ENCODE measurements at places on chromosomes 4 and X.

GRCh38 chr4:110518889-110519490 lies 43.0 kb downstream of the ENPEP start:
- DNase-seq: peak; percentile 47

GRCh38 chr4:141142423-141142822 lies 9.2 kb upstream of the RNF150 start:
- no peak for DNase-seq

GRCh38 chr4:74314944-74315343 lies 6.7 kb downstream of the EPGN start:
- no peak for DNase-seq

DNA sequence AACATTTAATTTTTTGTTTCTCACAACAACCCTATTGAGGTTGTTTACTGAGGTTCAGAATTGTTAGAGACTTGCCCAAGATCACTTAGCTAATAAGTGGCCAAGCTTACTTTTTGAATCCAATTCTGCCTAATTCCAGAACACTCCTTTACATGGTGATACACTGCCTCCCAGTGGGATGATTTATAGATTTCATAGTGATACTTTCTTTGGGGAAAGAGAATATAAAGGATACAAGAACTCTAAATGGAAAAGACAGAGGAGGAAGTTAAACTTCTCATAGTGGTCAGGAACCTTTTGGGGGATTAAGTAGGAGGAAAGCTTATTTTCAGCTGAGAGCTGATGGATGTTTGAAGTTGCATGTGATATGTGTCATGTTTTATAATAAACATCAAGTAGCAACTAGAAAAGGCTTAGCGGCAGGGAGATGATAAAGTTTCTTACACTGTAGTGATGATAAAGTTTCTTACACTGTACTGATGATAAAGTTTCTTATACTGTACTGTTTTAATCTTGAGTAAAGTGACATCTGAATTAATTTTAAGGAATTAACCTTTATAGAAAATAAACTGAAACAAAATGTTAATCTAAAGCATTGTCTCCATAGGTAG lies 15.3 kb downstream of the STAG2 start:
- no peak for DNase-seq

DNA sequence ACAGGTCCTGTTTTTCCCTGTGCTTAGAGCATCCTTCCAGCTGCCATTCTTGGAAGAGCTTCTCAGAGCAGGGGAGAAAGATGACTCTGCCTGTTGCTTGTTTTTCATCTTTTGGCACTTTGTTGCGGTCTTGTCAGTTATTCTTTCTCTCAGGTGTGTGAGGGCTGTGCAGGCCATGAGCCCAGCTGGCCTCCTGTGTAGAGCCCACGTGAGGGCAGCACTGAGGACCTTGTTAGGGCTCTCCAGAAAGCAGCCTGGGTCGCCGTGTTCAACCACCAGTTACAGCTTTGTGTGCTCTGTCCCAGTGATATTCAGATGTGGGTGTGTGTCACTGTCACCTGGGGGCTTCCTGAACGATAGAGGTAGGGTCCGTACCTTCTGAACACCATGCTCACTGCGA lies 52.8 kb downstream of the NOP14 start:
- no peak for DNase-seq

- no peak for DNase-seq
Observed at GRCh38 chr4:15682242-15683142, 865 bp downstream of the FAM200B start.

Data from activated CD8-positive, alpha-beta T cell treated with anti-CD3 and anti-CD28 coated beads, Interleukin-2, amount 10 ng/mL, durations not matched to agents 7 days and 5 days (primary cell).